ENCODE measurements at places on chromosomes 7 and 10.

DNA sequence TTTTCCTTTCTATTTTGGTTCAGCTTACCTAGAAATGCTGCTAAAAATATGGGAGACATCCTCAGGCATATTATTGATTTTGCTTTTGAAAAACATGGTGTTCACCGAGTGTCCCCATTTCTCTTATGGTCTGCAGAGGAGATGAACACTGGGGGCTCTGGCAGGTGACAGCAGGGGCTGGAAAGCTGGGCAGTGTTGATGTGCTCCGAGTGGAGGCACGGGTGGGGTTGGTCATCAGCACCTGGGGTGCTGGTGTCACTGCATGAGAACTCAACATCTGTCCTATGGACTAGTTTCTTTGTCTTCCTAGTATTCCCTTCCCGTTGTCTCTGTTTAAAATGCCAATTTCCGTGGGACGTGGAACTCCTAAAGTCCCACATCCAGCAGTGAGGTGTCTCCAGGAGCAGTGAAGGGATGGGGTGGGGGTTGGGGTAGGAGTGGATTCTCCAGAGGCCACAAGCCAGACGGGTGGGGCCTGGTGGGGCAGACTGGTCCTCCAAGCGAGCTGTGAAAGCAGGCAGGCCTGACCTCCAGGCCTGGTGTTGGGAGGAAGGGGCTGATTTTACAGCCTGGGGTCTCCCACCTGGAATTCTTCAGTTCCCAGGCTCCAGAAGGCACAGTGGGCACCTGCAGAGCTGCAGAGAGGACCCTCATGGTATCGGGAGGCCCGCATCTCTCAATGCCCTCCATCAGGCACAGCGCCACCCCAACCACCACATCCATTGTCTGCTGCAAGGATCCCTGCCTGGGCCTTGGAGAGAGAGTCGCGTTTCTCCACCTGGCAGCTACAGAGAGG lies 24.4 kb downstream of the ZNF775 start:
- no peak for DNase-seq

DNA sequence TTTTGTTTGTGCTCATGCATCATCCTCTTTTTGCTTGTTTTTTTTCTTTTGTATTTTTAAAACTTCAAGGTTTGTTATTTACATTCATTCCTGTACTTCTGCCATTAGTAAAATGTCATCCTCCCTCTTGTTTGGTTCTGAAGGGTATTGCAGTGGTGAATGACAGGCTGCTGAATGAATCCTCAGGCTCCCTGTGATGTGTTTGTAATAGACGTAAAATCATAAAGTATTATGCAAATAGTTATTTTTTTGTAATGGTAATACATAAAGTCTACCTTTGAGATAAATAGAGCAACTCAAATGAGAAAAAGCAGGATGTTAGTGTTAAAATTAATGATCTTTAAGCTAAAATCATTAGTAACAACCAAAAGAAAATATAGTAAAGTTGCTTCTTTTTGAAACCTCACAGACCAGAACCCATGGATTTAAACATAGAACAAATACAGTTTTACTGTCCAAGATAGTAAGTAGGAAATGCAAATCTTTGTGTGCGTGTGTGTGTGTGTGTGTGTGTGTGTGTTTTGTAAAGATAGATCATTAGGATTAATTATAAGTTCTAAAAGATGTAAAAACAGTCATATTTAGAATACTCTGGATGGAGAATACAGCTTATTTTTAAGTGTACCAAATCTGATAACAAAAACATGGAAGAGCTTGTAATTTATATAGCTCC lies 4.5 kb downstream of the GLCCI1 start:
- DNase-seq: no peak

DNA sequence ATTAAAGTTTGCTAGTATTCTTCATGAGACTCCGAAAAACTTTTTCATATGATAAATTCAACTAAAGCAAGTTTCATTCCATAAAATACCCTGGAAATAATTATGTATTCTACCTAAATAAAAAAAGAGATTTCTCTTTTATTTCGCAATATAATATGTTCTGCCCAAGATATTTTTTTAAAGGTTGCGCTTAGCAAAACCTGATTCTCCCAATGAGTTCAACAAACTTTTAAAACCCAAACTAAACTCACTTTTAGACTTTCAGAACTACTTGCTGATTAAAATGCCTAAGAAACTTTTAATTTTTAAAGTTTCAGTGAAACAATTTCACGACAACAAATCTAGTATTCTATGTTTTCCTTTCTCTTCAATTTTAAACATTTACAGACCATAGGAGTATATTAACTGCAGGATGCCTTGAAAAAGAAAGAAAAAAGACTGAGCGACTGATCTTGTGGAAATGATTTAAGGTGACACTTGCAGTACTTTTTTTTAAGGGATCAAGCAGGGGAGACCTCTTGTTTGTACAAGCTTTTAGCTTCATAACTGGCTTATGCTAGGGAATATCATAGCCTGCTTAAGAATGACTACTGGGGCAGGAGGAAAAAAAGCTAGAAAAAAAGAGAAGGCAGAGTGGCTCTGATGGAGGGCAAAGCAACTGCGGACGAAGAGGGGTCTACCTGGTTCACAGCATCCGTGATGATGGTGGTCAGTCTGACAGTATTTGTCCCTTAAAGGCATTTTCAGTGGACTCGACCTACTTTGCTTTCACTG lies 1.5 kb downstream of the ZNF800 start:
- no peak for DNase-seq

GRCh38 chr7:68914006-68914405 lies 684.3 kb upstream of the AUTS2 start:
- DNase-seq: no peak

- no peak for DNase-seq
Measured at GRCh38 chr7:104966022-104966421, 48.0 kb upstream of the KMT2E start.

DNA sequence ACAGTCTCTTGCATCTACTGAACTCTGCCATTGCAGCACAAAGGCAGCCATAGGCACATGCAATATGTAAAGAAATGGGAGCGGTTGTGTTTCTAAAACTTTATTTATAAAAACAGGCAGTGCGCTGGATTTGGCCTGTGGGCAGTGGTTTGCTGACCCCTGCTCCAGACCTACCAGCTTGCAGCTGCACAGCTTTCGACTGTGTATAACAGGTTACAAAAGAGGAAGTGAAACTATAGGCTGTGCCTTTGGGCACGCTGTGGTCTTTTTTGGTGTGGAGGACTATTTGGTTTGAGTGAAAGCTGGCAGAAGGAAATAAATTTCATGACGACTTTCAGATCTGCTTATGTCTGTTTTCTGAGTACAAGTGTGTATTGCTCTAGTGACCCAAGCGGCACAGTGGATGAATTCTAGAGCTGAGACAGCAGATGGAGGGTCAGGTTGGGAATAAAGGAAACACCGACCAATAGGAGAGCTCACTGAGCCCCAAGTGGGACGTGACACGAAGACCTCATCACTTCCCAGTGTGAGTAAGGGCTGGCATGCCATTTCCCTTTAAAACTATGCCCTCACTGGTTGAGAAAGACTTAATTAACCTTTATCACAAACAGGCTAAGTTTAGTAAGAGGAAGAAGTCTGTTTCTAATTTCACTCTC lies 152.7 kb downstream of the ANK3 start:
- DNase-seq: peak; percentile 17

DNA sequence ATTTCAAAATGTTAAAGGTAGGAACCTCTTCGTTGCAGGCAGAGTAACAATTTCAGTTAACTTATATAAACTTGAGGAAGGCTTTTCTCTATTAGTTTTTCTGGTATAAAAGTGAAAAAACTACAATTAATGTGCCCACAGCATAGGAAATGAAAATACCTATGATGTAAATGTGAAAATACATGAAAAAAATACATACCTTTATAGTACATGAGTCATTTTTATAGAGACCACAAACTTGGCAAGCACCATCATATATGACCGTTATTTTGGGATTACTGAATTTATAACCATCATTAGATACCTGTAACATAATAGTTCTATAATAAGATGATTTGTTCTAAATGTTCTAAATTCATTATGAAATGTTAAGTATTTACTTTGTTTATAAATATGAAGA lies 42.7 kb downstream of the VWDE start:
- DNase-seq: no peak

GRCh38 chr7:50637725-50638643 lies 72.8 kb upstream of the DDC start:
- no peak for DNase-seq

DNA sequence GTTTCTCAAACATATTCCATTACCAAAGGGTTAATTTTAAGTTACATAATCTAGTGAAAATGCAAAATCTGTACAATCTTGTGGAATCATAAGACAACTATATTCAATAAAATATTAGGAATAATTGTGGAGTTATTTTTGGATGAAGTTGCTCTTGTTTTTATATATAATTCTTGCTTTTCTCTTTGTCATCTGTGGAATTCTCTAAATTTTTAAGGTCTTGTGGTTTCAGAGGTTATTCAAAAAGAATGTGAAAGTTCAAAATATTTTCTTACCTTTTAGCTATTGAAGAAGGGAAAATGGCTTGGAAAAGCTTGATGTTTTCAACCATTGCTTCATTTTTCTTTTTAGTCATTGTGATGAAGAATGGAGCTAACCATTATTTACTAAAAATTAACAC lies 552.1 kb downstream of the TFEC start:
- DNase-seq: no peak

Measured in central memory CD8-positive, alpha-beta T cell (primary cell).